Hematopoietic multipotent progenitor cell treated with erythropoietin and hydrocortisone succinate and interleukin-3 and kit ligand, for 8 days (in vitro differentiated cells): ENCODE measurements at places on chromosomes 3 and 15.

DNA sequence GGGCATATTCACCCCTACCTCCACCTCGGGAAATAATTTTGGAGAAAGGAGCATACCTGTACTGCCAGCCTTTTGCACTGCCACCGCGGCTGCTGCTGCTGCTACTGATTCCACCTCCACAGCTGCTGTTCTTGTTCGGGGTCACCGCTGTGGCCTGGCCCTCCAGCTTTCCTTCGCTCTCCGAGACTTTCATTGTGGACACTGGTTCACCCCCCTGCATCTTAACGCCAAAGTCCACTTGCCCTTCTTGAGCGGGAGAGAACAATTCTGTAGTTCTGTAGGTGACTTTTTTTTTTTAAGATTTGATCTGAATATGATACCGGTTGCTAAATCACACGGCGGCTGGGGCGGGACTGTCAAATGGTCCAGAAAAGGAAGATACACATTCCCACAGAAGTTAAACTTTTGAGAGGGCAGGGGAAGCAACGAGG lies 701 bp downstream of the OSBPL11 start:
- no peak for DNase-seq

DNA sequence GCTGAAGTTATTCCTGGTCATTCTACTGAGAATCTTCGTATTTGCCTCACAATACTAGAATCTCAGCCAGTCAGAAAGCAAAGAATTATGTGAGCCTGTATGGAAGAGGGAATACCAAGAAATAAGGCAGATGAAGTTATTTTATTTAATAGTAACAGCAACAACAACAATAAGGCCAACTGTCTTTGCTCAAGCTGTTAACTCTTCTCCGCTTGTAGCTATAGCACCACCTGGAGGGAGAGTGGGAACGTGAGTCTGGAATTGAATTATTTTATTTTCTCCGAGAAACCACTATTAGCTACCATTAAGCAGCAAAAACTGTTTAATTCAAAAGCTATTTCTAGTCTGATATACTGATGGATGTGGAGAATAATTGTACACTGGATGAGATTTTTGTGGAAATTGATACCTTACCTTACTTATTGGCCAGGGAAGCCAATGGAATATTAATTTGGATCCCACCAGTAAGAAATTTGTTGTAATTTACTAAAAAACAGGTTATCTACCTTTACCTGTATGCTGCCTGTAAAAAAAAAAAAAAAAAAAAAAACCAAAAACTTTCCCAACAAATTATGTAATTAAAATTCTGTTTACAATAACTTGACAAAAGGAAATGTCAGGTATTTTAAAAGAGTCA lies 50.1 kb downstream of the CALML4 start:
- peak; percentile 75 for DNase-seq

- DNase-seq, result no peak
Observed at GRCh38 chr3:182789371-182789770, 3.9 kb upstream of the ATP11B start.

DNA sequence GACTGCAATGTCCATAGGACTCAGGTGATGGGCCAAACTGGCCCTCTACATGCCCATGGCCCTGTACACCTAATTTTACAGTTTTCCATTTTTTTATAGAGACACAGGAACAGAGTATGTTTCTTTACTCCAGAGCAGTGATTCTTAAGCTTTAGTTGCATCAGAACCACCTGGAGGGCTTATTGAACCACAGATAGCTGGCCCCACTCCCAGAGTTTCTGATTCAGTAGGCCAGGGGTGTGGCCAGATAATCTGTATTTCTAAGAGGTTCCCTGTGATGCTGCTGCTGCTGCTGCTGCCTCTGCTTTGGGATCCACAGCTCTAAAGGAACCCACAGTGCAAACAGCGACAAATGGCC lies 5.1 kb downstream of the RBP1 start:
- no peak for DNase-seq

- no peak for DNase-seq
Observed at GRCh38 chr3:5343459-5343858, 156.0 kb downstream of the EDEM1 start.

GRCh38 chr15:78977091-78977571 lies 32.3 kb upstream of the CTSH start:
- no peak for DNase-seq

GRCh38 chr3:50089609-50089945 lies 858 bp downstream of the RBM5 start:
- DNase-seq, result no peak

- DNase-seq, result no peak
Observed at GRCh38 chr3:86739244-86739643, 251.7 kb downstream of the VGLL3 start.

- peak; percentile 12 for DNase-seq
Observed at GRCh38 chr15:89367485-89368451, 33.1 kb upstream of the POLG start.

GRCh38 chr15:51097553-51098330 lies 3.0 kb upstream of the TNFAIP8L3 start:
- DNase-seq, result no peak

GRCh38 chr15:59367022-59367451 lies 5.6 kb downstream of the MYO1E start:
- DNase-seq, result peak; percentile 31

GRCh38 chr3:15899388-15899787 lies 101.6 kb upstream of the ANKRD28 start:
- peak; percentile 72 for DNase-seq

DNA sequence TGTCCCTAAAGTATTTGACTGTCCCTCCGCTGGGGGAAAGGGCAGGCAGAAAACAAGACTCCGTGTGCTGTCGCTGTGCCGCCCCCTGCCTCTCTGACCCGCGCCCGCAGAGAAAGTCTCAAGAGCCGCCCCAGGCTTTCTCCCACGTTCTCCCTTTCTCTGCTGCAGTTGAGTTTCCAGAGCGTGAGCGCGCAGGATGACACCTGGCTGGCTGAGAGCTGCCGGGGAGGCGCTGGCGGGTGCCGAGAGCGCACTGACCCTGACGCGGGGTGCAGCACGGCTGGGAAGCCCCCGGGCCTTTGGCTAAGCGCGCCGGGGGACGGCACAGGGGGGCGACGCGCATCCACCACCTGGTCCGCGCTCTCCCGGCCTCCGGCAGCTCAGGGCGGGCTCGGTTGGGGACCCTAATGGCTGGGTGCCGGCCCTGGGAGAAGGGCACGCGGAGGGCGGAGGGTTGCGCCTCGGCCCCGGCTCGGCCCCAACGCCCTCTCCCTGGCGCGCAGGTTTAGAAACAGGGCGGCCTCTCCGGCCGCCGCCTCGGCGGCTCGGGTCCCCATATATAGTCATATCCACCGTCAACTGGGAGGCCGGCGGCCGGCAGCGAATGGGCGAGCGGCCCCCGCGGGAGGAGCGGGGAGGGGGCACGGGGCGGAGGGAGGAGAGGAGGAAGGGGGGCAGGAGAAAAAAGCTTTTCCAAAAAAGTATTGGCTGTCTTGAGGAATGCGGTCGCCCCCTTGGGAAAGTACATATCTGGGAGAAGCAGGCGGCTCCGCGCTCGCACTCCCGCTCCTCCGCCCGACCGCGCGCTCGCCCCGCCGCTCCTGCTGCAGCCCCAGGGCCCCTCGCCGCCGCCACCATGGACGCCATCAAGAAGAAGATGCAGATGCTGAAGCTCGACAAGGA lies at the start of gene TPM1:
Gene TPM1, plus strand, starts transcription at position 774 of the 903 bp plus-strand sequence. Its CDS starts 83 bp downstream, at position 857.
- no peak for DNase-seq

DNA sequence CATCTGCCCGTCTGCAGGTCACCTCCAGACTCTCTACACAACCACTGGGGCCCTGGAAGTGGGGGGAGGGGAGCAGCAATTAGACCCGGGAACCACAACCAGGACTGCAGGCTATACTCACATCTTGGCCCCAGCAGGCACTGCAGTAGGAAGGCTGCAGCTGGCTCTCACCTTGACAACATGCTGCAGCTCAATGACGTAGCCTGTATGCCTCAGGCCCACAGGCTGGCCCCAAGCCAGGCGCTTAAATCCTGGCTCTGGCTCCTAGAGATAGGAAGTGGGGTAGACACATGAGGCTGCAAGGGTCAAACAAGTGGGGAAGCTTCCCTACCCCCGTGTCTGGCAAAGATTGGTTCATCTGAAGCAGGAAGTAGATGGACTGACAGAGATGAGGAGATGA lies 4.6 kb upstream of the QRICH1 start:
- DNase-seq, result peak; percentile 75

DNA sequence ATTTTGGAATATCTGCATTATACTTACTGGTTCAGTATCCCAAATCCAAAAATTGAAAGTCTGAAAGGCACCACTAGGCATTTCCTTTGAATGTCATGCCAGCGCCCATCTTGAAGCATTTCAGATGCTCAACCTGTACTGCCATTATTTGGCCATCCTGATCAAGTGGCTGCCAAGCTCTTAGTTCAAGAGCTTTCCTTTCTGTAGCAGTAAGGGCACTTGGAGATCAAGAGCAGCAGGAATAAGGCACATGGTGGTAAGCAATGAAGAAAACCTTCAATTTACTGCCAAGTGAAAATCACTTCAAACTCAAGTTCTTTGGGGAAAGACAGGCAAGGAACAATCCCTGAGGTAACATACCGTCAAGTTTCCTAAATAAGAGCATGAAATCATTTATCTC lies 10.0 kb downstream of the RHOA start:
- no peak for DNase-seq

DNA sequence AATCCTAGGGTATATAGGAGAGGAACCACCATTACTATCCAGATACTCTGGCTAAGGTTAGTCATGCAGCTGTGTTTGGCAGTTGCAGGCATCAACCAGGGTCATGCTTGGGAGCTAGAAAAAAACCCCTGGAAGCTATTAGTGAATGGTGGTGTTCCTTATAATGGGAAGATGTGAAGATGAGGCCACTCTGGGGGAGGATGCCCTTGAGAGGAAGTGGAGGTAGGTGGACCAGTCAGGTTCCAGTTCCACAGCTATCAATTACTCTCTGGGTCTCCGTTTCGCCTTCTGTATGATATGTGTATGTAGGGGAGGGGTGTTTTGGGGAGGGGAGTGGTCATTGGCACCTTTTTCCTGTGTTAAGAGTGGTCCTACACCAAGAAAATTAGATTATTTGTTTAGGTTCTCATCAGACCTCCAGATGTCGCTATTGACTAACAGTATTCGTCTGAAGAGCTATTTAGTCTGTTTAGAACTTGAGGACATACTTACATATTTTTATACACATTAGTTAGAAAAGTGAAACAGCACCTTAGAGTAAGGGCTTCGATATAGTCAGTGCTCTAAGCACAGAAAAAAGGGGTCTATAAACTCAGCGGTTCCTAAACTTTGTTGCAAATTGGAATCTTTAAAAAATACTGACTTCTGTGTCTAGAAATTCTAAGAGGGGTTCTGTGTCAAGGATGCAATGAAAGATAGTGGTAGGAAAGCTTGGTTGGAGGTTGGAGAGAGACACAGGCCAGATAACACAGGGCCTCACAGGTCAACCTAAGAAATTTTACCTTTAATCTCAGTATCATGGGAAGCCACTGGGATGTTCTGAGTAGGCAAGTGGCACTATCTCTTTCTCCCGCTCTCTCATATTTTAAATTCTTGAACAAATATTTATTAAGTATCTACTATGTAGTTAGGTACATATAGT lies 9.1 kb upstream of the HPS3 start:
- peak; percentile 78 for DNase-seq

- DNase-seq, result peak; percentile 64
Observed at GRCh38 chr3:127911421-127911931, 3.6 kb upstream of the KBTBD12 start.

DNA sequence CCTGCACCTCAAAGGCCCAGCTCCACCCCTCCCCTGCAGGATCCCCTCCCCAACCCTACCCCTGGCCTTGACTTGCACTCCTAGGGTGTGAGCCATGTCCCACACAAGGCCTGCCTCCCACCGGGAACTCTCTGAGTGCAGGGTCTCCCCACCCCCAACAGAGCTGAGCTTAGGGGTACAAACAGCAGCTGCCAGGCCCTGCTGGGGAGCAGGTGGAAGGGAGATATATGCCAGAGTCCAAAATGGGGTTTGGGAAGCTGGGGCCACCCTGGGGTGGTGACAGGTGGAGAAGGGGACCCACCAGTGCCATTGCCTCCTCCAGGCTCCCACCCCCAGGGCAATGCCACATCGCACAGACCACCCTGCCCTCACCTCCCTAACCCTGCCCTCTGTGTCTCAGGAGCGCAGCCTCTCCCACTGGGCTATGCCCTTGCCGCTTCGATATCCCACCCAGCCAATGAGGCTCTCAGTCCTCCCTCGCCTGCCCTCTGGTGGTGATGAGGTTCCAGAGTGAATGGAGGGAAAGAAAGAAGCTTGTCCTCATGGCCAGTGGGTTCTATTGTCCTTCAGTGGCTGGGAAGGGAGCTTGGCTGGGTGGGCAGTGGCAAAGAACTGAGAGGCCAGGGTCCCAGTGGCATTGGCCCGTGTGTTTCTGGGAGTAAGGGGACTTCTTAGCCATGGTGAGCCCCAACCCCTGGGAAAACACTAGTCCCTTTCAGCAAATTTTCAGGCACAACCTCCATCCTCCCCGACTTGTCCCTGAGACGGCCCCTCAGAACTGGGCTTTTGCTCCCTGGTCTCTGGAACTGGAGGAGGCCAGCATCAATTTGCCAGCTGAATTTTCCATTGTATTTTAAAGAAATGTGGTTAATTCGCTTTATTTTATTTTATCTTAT lies 46.8 kb downstream of the CYP11A1 start:
- peak; percentile 36 for DNase-seq

DNA sequence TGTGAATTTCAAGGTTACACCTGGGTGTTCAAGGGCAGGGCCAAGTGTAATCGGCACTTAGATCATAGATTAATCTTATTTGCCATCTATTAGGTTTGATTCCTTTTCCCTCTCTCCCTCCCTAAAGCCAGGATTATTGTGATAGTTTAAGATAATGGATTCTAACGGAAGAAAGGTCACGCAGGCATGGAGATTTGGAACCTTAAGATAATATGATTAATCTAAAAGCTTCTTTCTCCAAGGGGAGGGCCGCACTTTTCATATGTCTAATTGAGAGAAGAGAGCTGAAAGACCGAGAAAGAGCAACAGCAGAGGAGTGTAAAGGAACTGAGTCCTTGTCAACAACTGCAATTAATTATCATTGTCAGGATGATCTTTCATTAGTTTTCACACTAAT lies 858.8 kb upstream of the NR2F2 start:
- no peak for DNase-seq

DNA sequence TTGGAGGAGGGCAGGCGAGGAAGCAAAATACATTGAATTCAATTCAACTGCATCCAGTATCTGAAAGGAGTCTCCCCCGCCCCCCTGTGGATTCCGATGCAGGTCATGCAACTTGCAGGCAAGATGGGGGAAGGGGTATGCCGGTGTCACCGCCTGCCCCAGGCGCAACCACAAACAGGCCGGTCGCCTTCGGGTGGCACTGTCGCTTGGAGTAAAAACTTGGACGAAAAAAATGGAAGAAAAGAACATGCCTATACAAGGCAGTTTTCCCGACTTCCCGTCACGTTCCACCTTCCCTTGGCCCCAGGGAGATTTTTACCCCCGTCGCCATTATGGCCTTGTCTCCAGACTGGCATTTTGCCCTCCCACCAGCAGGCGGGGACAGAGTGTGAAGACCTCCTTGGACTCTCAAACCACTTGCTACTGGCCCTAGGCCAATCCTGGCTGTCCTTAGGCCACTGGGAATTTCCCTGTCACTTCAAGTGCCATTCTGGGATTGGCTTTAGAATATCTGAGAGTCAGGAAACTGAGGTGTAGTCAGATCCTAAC lies 1.6 kb upstream of the NTRK3 start:
- DNase-seq, result peak; percentile 31

DNA sequence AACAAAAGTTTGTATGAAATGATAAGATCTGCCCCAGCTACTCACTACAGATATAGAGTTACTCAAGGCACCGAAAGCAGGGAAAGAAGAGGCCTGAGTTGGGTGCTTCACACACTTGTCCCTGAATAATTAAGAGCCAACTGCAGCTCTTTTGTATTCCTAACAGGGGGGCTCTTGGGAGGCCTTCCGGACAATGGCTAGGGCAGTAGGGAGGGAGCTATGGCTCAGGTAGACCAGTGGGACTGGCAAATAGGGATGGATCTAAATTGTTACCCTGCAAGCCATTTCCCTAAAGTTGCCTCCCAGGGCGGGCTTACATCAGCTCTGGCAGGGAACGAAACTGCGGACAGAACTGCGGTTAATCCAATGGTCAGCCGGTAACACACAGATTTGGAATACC lies 6.2 kb downstream of the SEMA5B start:
- DNase-seq, result no peak
